ENCODE measurements at places on chromosomes 12 and 14.

DNA sequence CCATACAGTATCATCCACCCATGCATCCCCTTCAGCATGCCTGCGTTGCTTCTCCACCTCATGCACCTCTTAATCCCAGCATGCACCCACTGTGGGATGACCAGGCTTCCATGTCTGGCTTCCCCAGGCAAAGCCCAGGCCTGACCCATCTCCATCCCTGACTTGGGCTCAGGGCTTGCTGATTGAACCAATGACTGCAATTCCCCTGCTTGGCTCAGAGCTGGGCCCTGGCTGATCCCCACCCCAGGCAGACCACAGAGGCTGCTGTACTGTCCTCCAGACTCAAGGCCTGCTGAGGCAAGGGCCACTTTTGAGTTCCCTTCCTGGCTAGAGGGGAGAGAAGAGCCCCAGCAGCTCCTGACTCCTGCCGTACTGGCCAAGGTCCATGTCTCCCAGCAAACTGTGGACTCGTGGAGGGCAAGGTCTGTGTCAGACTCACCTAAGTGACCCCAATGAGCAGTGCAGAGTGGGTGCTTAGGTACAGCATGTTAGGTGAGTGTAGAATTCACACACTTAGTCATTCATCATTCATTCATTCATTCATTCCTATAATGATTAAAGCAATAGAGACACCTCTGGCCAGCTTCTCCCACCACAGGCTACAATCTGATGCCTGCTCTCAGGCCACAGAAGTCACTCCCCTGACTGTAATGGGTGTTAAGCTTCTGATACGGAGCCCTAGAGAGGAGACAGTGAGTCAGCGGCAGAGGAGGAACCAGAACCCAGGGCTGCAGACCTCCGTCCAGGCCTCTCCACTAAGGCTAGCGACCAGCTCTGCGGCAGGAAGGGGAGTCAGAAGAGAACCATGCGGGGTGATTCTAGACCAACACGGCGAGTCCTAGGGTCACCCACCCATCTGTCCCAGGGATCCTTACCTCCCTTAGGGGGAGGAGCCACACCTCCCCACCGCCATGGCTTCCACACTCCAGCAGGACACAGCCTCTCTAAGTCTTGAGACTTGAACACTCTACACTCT is 2.9 kb downstream of the BEGAIN start:
- DNase-seq = no peak

DNA sequence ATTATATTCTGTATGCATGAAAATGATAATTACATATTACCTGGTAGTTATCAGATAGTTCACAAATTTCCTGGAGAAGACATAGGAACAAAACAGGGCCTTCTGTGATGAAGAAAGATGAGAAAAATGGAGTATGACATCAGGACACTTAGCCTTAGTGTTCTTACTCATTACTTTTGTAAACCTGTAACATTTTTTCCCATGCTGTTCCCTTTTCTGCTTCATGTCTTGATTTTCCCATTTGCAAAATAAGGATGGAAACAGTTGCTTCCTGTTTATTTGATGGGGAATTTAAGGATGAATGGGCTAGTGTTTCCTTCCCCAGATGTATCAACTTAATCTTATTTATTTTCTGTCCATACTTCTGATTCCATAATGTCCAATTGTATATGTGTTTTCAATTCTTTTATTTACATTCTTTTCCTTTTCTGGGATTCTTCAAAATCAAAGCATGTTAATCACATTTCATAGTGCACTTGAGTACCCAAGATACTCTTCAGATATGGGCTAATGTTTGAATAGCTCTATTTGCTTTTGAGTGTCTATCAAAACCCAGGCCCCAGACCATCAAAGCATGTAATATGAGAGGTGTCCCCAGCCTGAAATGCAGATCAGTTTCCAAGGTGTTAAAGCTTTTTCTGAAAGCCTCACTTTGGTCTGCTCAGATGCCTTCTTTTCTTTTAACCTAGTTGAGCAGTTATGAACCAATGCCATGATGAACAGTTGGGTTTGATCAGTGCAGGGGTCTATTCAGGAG is 260.5 kb downstream of the RAD51B start:
- DNase-seq = peak; percentile 17

GRCh38 chr12:4091016-4091743 is 182.4 kb upstream of the CCND2 start:
- DNase-seq = no peak

DNA sequence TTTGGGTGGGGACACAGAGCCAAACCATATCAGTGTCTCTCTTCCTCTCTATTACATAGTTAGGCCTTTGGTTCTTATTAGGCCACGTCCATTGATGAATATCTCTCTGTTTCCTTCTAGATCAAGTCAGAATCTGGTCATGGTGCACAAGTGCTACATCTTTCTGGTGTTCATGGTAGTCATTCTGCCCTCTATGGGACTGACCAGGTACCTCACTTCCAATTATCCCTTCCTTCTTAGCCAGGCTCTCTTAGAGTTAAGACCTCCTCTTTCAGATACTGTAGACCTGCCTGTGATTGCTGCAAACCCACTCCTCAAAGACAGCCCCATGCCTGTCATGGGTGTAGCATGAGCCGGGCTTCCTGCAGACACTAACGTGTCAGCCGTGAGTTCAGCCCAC is 25.2 kb downstream of the NGB start:
- DNase-seq = no peak

DNA sequence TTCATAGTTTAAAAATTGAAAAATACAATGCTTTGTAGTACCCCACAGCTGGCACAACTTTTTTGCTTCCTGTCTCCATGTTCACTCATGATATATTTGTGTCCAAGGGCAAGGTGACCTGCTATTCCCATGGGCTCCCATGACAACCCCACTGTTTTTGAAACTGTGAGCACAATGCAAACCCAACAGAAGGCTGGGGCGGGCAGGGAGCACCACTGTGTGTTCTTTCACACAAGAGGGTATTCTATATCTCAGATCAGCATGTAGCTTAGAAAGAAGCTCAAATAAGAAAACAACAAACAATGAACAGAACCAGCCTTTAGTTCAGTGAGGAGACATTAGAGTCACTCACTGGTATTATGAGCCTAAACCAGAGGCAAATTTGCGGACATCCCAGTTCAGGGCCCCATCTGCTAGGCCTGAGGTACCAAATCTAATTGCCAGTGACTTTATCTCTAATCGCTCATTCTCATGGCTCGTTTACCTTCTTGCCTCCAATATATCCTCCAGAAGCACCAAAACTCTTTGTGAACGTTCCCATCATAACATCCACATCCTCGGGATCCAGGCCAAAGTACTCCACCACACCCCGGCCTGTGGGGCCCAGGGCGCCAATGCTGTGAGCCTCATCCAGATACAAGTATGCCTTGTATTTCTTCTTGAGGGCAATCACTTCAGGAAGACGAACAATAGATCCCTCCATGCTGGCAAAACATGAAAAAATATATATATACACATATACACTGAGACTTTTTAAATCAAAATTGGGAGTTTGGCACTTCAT is 56.4 kb upstream of the ISM2 start:
- DNase-seq = no peak

- DNase-seq = no peak
These were observed 338.0 kb upstream of the RPL10L start for GRCh38 chr14:46989566-46989965.

GRCh38 chr12:7868391-7868790 is 4.3 kb downstream of the SLC2A14 start:
- no peak for DNase-seq

DNA sequence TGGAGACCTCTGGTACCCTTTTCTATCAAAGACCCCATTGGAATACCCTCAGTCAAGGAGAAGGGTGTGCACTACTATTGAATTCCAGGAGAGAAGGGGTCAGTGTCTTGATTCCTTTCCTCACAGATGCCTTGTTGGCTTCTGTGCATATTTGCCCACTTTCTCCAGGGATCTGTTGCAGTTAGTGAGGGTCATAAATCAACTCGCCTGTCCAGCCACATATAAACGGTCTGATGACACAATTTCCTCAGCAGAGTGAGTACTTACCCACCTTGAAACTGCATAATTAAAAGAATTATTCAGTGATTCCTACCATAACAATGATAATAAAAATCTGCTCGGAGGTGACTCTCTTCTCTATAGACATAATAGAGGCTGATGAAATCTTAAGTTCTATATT is 13.9 kb upstream of the DCD start:
- no peak for DNase-seq

- DNase-seq = no peak
These were observed 128.3 kb upstream of the FGD4 start for GRCh38 chr12:32270818-32271710.

DNA sequence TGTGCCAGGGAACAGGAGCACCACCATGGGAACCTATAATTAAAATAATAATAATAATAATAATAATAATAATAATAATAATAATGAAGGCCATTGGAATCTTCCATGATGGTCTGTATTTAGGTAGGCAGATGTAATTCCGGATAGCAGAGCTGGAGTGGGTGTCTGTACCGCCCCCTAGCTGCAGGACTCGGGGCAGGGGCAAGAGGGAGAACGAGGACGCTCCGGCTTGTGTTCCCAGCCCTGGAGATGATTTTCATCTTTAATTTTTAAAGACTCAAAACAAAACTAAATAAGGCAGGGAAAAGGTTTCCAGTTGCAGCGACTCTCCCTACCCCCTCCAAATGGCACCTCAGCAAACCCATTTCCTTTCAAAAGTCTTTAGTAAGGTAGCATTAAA is 501.1 kb downstream of the VRK1 start:
- DNase-seq = no peak

GRCh38 chr12:96260231-96260630 is 66.1 kb downstream of the ELK3 start:
- DNase-seq = no peak

GRCh38 chr14:75518625-75519024 is 3.6 kb upstream of the BATF start:
- no peak for DNase-seq

- no peak for DNase-seq
These were observed 41.6 kb downstream of the DUSP16 start for GRCh38 chr12:12521044-12521485.

- DNase-seq = no peak
These were observed 217.6 kb downstream of the EFCAB11 start for GRCh38 chr14:89736881-89737280.

DNA sequence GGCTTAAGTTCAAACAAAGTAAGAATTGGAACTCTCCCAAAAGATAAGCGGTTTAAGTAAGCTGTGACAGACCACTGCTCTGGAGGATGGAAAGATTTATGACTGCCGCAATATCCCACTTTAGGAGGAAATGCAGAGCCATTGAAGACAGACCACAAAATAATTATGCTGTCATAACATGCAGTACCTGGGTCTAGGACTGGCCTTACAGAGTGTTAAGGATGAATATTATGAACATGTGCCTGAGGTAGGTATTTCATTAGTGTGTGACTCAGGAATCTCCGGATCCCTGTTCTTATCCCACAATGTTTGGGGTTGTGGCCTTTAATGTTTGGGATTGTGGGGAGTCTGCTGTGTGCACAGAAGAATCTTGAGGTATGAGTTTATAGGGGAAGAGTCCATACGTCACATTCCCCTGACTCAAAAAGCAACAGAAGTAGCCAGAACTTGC is 114.9 kb downstream of the SAMD4A start:
- no peak for DNase-seq

- no peak for DNase-seq
These were observed 19.4 kb downstream of the PLCZ1 start for GRCh38 chr12:18718462-18718861.

- no peak for DNase-seq
These were observed 925.9 kb downstream of the GALC start for GRCh38 chr14:87067061-87067460.

Data from NCI-H1436 (cell line).